ENCODE measurements at places on chromosomes 5 and 9. TPM values are rescaled to one million over a fixed set of nuclear protein-coding genes. Genes with fewer than 3 reads are reported as not detected.

The IQGAP2 gene
- 34.8 TPM for total RNA-seq

The DOK3 gene
- total RNA-seq, result 9.2 TPM

The COL23A1 gene
- total RNA-seq, result not detected

The WDR38 gene
- not detected for total RNA-seq

The SCGB3A2 gene
- total RNA-seq, result not detected

The WDR41 gene
- total RNA-seq, result 12.8 TPM

The ADAM19 gene
- total RNA-seq, result 54.9 TPM

The CKMT2 gene
- not detected for total RNA-seq

The ELOVL7 gene
- total RNA-seq, result 0.24 TPM

The GABRA1 gene
- not detected for total RNA-seq

The OBP2B gene
- total RNA-seq, result not detected

The CCIN gene
- not detected for total RNA-seq

The OSMR gene
- total RNA-seq, result 0.15 TPM

The TMEM252 gene
- not detected for total RNA-seq

The GPR21 gene
- total RNA-seq, result 0.27 TPM

The HRCT1 gene
- not detected for total RNA-seq

The ST8SIA4 gene
- total RNA-seq, result 38.4 TPM

The NME5 gene
- not detected for total RNA-seq

The CBY3 gene
- not detected for total RNA-seq

The STC2 gene
- 4.1 TPM for total RNA-seq

The ANP32B gene
- total RNA-seq, result 343 TPM

The CYLC2 gene
- total RNA-seq, result not detected

The LRRC19 gene
- total RNA-seq, result not detected

Data from activated T-cell treated with anti-CD3 and anti-CD28 coated beads, Interleukin-2, amount 50 U/mL, for 4 hours (primary cell).